ENCODE measurements at places on chromosomes 3 and 15.

DNA sequence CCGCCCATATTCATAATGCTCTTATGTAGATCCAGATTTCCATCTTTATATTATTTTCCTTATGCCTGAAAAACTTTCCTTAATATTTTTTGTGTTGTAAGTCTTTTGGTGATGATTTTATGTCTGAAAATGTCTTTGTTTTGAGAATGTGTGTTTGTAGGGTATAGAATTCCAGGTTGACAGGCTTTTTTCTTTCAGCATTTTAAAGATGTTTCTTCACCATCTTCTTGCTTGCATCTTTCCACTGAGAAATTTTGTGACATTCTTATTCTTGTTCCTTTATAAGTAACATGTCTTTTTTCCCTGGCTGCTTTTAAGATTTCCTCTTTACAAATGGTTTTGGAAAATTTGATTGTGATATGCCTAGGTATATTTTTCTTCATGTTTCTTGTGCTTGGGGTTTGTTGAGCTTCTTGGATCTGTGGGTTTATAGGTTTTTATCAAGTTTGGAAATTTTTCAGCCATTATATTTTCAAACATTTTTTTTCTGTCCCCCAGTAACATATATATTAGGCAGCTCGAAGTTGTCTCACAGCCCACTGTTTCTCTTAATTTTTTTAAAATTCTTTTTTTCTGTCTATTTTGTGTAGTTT, 27.1 kb upstream of the SLC22A13 start:
- DNase-seq, result no peak

DNA sequence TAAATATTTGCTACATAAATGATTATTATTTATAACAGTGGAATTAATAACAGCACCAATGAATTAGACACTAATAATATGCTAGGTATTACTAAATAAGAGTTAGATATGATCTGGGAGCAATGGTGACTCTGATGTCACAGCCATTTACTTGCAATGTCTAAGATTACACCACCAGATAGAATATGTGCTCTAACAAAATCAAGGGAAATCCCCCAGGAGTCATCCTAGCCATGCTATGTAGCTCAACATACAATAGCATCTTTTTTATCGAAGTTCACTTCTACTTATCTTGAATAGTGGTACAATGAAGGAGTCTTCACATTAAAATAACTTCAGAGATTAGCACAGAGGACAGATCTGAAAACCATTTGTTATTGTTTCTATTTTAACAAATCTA, 154.0 kb downstream of the FMN1 start:
- DNase-seq, result no peak

- no peak for DNase-seq
These were observed 60.9 kb downstream of the TGFBR2 start for GRCh38 chr3:30667280-30667651.

DNA sequence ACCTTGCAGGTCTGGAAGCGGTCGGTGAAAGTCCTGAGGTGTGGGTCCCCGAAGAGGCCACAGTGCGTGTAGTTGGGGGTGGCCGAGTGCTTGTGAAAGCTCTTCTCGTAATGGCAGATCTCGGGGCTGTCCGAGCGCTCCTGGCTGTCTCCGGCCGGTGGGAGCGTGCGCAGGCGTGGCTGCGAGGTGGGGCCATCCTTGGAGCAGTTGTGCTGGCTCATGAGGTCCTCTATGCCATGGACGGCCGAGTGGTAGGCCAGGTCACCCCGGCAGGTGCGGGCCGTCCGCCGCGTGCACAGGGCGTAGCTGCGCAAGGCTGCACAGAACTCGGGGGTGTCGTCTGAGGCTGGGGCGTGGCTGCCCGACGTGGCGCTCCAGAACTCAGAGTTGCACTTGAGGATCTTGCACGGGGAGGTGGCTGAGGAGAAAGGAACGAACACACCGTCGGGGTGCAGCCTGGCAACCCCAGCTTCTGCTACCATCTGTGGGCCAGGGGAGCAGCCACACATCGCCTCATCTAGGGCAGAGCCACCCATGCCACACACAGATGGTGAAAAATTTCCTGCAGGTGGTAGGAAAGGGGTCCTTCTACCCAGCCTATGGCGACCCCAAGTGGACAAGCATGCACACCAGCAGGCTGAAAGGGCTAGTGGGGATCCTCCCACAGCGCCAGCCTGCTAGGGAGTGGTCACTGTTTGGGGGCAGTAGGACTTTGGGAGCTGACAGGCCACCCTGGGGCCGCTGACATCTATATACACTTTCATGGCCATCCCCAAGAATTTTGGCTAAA, 36.7 kb downstream of the RGMA start:
- DNase-seq, result no peak

DNA sequence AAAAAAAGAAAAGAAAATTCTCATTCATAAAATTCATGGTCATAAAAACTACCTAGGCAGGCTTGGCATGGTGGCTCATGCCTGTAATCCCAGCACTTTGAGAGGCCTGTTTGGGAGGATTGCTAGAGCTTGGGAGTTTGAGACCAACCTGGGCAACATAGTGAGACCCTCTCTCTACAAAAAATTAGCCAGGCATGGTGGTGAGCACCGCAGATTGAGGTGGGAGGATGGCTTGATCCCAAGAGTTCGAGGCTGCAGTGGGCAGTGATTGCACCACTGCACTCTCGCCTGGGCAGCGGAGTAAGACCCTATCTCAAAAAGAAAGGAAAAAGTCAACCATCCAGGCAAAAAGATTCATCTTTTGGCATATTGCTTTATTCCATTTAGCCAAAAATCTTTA, 58.5 kb downstream of the MEIS2 start:
- no peak for DNase-seq

- DNase-seq, result no peak
These were observed 70.9 kb upstream of the ST8SIA2 start for GRCh38 chr15:92322566-92323355.

- no peak for DNase-seq
These were observed 1.9 kb downstream of the MEX3B start for GRCh38 chr15:82043796-82044372.

DNA sequence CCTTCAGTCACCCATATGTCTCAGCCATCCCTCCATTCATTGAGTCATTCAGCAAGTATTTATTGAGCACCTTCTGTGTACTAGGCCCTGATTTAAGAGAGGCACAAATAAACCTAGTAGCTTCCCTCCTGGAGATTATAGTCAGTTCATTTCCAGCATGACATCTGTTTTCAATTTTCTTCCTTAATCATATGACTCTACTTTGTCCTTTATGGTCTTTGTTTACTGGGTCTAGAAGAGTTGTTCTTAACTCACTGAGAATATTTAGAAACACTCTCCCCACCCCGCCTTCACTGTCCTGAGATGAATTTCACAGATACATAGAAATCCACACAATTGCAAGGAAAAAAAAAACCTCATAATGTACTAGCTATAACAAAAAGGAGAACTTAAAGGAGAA, 44.8 kb upstream of the ADAMTS9 start:
- DNase-seq, result no peak

DNA sequence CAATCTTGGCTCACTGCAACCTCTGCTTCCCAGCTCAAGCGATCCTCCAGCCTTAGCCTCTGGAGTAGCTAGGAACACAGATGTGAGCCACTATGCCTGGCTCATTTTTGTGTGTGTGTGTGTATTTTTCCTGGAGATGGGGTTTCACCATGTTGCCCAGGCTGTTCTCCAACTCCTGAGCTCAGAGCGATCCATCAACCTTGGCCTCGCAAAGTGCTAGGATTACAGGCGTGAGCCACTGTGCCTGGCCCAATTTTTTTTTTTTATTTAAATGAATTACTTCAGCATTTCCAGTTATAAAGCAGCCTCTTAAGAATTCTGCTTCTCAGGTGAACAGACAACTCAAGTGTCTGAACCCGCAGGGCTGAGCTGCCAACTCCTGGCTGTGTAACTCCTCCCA, 20.1 kb upstream of the ST3GAL6 start:
- DNase-seq, result no peak

DNA sequence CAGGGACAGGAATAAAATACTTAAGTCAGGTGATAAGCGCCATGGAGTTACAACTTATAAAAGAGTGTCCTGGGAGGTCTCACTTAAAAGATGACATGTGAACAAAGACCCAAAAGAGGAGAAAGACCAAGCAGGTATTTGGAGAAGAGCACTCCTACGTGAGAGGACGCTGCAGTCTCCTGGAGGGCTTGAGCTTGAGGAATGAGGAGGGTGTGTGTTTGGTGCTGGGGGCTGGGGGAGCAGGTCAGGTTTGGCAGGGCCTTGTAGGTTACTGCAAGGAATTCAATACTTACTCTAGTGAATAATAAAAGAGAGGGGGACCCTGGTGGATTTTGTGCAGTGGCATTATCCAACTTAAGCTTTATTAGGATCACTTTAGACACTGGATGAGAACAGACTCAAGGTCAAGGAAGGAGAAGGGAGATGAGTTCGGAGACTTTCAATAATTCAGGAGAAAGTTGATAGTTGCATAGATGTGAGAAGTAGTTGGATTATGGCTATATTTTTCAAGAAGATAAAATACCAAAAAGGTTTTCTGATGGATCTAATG, 32.4 kb downstream of the TNIK start:
- no peak for DNase-seq

DNA sequence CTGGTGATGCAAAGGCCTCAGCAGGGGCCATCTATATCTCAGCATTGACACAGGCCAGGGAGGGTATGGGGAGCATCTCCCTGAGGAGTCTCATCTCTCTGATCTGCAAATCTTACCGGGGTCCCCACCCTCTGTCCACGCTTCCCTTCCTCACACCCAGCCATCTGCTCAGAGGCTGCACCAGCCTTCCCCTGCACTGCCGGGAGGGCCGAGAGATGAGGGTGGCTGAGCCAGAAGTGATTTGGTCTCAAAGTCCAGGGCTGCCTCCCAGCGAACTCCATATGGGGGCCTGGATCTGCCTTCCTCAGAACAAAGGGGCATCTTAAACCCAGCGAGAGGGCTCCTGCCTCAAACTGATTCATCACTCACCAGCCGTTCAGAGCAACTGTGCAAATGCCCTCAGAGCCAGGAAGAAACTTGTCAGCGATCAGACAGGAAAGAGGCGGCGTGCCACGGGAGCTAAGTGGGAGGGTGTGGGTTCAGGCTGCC, 4.6 kb downstream of the IGDCC3 start:
- no peak for DNase-seq

- no peak for DNase-seq
These were observed 17.7 kb downstream of the FOXB1 start for GRCh38 chr15:60021589-60022378.

DNA sequence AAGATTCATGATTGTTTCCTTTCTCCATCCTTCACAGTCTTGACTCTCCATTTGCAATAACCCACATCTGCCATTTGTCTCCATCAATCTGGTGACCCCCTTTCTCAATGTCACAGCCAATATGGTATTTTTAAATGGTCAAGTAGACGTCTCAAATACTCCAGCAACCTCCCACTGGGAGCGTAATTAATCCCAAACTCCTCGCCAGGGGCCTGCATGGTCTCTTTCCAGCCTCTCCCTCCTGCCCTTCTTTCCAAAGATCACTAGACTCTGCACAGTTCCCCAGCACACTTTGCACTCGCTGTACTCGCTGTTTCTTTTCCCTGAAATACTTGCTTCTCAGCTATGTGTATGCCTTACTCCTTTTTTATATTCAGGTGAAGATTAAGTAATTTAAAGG, 115.3 kb downstream of the PLCH1 start:
- no peak for DNase-seq

DNA sequence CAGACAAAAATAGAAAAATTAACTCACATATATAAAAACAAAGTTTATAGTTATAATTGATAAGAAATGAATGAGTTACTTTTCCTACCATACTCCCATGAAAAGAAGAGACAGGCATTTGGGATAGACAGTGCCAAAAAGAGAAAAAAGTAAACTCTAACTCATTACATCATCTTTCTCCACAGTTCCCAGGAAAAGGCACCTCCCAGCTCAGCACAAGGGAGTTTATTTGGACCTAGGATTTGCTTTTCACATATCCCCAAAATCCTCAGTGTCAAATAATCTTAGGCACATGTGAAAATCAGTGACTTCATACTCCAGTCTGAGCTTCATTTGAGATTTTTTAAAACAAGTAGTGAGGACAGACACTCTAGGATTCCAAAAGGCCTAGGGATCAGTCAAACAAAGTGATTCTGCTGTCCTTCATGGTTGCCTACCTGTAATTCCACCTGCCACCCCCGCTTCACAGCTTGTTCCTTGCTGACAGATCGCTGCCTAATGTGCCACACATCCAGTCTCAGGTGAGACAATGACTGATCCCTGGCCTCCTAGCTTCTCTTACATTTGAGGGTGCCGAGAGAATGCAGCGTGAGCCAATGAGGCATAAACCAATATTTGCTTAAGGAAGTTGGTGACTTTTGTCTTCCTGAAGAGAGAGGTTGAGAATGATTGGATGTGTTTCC, 573.7 kb downstream of the TBL1XR1 start:
- no peak for DNase-seq

DNA sequence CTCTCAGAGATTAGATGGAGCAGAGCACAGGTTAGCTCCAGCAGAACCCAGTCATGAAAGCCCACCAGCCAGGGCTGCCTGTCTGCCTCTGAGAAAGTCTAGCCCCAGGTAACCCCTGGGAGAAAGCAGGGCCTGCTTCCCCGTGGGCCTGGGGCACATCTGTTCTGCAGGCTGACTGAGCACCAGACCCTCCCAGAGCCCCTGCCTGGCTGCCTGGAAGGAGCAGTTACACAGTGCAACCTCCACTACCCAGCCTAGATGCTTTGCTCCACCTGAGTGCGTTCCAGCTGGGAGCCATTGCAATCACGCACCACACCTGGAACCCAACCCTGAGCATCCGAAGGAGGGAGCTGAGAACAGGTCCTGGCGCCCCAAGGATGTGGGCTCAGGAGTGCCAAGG, 24.7 kb upstream of the OR5K4 start:
- DNase-seq, result no peak

- no peak for DNase-seq
These were observed 36.7 kb upstream of the GOLGA8B start for GRCh38 chr15:34620142-34620541.

DNA sequence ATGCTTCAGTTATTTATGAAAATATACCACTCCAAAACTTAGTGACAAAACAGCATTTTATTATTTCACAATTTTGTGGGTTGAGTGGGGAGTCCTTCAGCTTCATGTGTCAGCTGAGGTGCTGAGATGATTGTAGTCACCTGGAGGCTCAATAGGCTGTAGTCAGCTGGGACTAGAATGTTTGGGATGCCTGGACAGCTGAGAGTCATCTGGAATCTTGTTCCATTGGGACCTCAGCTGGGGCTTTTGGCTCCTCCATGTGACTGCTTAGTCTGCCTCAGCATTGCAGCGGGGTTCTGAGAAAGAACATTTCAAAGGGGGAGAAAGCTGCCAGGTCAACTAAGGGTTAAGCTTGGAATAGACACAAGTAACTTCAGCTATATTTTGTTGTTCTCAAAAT, 13.4 kb downstream of the STT3B start:
- DNase-seq, result no peak

DNA sequence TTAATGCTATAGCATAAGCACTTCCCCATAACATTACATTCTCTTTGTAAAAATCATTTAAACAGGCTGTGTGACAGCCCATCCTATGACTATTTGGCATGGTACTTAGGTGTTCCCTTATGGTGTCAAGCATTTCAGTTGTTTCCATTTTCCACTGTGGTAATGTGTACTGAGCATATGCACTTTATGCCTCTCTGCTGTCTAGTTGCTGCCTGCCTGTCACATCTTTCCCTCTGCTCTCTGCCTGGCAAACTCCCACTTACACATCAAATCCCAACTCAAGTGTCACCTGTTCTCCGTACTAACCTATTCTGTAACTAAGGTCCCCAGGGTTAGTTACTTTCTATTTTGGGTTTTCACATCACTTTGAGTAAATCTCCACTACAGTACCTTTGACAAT, 84.4 kb upstream of the STRIT1 start:
- DNase-seq, result no peak

All from activated effector memory CD4-positive, alpha-beta T cell treated with Interleukin-2 at 50 U/mL for 16 hours (primary cell).